ENCODE measurements at places on chromosomes 16 and 17.

GRCh38 chr17:33688771-33689170 lies 395.7 kb upstream of the ASIC2 start:
- DNase-seq, result no peak

DNA sequence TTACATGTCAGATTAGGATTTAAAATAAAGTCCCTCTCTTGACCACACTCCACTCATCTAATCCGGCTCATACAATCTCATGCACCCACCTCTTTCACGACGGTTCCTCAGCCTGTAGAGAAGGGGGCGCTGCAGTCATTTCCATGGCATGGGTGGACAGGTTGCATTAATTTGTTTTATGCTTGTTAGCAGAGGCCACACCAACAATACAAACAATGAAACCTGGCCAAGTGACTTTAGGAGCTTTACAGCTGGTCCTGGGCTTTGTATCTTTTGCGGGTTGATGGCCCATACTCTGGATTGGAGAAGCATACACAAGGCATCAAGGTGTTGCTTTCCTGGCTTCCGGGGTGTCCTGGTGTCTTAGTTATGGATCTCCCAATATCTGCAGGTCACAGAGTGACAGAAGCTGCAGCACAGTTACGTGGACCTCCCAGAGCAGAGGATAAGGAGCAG lies 9.7 kb upstream of the SNF8 start:
- DNase-seq, result no peak

- no peak for DNase-seq
Measured at GRCh38 chr16:12780467-12780866, 23.2 kb downstream of the CPPED1 start.

DNA sequence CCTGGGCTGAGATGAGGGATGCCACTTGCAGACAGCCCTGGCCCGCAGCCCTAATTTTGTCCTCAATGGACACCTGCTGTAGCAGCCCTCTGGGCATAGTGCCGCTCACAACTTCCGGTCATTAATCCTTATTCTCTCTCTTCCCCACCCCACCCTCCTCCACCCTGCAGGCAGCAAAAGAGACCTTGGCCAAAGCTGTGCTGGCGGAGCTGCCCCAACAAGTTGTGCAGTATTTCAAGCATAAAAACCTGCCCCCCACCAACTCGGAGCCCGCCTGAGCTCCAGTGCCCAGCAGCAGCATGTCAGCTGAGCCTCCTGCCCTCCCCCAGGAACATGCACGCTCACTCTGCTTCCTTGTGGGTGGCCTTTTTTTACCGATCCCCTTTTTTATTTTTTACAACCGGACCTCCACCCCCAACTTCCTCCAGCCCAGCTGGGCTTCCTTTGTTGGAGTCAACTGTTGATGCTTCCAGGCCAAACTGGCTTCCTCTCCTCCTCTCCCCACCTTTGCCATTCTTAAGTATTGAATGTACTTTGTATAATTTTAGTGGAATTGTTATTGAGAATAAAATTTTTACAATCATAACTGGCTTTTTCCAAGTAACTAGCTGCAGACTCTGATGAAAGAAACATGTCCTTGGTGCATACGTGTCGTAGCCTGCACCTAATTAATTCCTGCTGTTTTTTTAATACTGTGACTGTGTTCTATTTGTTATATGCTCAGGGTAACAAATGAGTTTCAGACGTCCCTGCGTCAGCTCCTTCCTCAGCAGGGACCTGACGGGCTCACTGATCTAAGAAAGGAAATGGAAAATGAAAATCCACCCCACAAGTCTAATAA lies 38.2 kb downstream of the PSME3IP1 start:
- no peak for DNase-seq

- no peak for DNase-seq
Measured at GRCh38 chr16:73405851-73406250, 357.9 kb upstream of the ZFHX3 start.

GRCh38 chr16:4141604-4142003 lies 25.4 kb upstream of the ADCY9 start:
- DNase-seq, result no peak

DNA sequence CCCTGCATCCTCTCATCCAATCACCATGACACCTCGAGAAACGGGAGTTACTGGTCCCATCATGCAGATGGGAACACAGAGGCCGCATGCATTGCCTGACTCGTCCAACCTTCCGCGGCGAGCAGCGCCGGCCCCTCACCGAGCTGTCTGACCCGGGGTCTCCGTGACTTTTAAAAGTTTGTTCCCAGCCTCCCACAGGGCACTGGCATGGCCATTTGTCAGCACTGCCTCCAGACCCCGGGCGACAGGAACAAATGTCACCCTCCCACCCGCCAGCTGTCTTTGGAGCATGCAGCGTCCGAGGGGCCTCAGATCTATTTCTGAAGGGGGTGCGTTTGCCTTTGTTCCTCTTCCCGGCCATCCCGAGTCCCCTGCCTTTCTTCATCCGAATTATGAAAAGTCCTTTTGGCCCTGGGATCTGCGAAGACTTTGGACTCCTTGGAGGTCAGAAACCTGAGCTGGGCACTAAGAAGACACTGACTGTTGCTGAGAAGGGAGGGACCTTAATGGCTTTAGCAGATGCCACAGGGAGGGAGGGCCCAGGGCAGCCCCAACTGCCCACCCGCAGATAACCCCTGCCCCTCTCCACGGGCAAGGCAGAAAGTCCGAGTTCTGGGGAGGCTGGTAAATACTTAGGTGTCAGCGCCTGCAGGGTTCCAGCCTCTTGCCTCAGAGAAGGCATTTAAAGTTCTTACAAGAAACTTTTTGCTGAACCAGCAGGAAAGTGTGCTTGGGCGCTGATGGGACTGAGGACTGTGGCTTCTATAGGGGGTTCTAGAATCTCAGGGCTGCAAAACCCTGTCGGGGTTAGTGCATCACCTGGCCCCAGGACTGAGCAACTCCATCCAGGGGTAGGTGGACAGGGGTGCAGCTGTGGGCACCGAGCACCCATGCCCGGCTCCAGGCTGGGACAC lies 348.1 kb downstream of the FOXL1 start:
- DNase-seq, result no peak

DNA sequence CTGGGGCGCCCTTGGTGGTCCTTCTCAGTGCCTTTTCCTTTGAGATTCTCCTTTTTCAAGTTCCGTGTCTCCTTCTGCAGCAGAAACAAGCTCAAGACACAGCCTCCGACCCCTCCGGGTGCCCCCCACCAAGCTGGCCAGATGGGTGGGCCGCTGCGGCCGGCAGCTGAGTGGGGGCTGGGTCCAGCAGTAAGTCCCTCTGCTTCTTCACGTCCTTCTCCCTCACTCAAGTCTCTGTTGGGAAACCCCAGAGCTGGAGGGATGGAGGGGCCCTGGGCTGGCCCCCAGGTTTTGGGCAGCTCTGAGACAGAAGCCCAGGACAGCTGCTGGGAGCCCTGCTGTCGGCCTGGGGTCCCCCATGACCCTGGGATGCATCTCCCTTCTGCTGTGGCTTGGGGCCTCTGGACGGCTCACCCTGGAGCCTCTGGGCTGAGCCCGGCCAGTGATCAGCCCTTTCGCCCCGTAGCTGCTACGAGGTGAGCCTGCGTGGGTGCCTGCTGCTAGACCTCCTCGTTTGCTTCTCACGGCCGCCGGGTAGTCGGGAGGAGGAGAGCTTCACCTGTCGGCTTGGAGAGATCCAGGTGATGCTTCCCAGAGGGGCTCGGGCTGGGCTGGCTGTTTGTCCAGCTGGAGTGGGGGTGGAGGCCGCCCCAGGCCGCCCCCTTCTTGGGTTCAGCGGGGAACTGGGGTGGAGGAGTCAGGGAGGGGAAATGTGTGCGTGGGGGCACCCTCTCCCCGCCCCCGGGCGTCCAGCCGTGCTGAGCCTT lies 10.7 kb downstream of the ENGASE start:
- DNase-seq, result no peak

- DNase-seq, result no peak
Measured at GRCh38 chr17:76196675-76197074, 43.6 kb downstream of the RNF157 start.

GRCh38 chr16:79593074-79593531 lies 7.4 kb downstream of the MAF start:
- no peak for DNase-seq

- DNase-seq, result no peak
Measured at GRCh38 chr17:1736348-1737281, 6.1 kb upstream of the SERPINF2 start.

- no peak for DNase-seq
Measured at GRCh38 chr17:66573078-66573477, 261.8 kb upstream of the CACNG5 start.

- no peak for DNase-seq
Measured at GRCh38 chr16:54928411-54929089, 2.1 kb upstream of the IRX5 start.

DNA sequence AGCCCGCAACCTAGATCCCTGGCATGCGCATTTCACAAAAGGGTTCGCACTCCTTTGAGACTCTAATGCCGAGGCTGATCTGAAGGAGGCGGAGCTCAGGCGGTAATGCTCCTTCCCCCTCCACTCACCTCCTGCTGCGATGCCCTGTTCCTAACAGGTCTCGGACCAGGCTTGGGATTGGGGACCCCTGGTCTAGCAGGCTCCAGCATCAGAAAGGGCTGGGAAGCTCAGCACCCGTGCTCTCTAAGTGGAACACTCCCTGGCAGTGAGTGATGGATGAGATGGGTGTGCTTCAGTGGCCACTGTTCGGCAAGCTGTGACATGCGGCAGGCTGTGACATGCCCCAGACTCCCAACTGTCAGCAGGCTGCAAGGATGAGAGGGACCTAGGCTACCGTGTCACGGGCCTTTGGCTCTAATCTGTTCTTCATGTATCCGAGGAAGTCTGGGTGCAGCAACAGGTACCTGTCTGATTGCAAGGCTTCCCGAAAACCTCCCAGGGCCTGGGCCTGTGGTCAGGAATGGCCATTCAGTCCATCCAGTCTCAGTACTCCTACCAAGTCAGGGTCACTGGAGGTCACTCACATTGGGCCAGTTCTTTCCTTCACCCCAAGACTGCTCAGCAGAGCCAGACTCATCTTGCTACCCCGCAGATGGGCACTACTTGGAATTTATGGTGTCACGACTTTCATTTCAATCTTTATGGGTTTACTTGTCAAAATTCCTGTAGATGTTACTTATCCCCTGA lies 1.3 kb upstream of the ST6GALNAC2 start:
- DNase-seq, result no peak

DNA sequence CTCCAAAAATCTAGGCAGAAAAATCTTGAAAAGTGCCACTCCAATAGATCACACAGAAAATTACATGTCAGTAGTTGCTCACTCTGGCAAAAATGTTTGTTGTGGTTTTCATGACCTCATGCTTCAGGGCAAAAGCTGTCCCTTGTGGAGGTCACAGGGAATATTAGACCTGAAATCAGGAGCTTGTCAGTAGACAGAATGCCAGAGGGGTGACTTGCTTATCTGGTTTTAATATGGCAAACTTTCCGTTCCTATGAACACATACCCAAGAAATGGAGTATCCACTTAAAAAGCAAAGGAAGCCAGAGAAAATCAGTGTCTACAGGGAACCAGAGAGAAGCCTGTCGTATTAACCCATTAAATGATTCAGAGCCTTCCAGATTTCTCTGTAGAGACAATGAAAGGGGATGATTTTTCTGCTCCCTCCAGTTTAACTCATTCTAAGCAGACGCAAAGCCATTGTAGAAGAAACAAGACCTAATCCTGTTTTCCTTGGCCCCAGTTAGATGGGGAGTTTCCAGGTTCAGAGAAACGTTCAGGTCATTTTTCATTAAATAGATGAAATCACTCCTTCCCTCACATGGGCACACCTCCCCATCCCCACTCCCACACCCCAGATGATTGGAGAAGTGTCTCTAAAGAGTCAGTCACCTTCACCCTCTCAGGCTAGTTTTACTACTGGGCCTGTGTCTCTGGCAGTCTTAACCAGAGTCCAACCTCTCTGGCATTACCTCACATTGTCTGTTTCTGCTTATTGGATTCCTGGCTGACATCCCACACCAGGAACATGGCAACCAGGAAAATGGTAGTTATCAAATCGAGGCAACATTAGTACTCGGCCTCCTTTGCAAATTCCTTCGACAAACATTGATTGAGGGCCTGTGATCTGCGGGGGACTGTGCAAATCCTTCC lies 6.0 kb downstream of the SOX9 start:
- DNase-seq, result no peak

DNA sequence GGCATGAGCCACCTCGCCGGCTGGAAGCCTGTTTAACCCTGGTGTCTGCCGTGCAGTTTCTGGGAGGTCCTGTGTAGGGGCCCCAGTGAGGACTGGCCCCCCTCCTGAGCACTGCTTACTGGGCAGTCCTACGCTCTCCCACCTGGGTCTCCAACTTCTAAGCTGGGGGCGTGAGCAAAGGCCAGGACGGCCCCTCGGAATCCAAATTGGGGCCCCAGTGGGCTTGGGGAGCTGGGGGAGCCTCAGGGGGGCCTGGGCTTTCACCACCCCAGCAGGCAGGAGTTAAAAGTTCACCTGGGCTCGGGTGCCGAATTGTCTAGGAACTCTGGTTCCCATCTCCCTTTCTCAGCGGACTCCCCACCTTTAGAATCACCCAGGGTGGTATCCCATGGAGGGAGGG lies 7.2 kb upstream of the SLC38A10 start:
- no peak for DNase-seq

DNA sequence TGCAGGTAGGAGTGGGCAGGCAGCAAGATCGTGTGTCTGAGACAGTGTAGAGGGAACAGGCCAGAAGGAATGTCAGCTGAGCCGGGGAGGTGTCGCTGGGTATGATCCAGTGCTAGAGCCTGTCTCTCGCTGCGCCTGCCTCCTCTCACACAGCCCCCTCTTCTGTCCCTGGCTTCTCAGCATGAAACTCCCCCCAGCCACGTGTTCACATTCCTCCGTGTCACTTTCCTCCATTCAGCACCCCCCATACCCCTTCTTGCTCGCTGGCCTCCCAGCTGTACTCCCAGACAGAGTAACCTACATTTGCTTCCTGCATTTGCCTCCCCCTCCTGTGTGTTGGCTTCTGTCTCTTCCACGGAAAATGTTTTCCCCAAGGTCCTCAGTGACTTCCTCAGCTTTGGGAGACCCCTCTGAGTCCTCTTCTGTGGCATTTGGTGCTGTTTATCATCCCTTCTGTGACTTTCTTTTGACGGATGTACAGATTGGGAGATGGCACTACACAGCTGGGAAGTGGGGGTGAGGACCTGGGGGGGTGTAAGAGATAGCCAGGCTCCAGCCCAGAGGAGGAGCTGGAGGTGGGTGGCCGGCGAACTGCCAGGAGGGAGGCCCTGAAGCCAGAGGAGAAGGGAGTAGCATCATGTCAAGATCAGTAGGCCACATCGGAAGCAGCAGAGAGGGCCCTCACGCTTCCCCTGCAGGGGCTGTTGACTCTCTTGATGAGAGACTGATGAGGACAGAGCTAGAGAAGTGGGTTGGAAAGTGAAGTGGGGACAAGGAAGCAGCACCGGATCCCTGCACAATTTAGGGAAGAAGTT lies 19.2 kb downstream of the SGF29 start:
- DNase-seq, result no peak

- DNase-seq, result no peak
Measured at GRCh38 chr17:65730711-65731169, 169.3 kb upstream of the AXIN2 start.

DNA sequence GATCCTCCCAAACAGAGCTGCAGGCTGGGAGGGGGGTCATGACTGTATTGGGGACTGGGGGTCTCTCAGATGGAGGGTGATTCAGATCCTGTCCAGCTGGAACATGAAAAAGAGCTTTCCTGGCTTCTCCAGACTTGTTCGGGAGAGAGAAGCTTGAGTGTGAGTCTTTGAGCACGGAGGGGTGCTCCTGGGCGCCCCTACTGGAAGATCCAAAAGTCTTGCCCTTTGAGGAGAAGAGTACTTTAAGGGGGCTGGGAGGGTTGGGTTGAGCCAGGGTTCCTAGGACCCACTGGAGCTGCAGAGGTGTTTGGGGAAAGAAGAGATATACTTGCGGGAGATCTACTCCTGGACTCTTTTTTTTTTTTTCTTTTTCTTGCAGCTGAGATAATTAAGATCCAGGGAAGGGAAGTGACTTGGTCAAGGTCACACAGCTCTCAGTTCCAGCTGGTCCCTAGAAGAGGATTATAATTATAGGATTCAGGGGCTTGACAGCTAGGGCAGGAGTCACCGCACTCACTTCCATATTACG lies 8.4 kb downstream of the RARA start:
- DNase-seq, result no peak

All from iPS DF 6.9 (cell line).